NCI-H1436 (cell line): ENCODE measurements at places on chromosomes 1 and 21.

- DNase-seq, result no peak
Observed at GRCh38 chr1:232788235-232788872, 16.9 kb upstream of the MAP10 start.

GRCh38 chr1:3024588-3024987, 3.3 kb downstream of the ACTRT2 start:
- DNase-seq, result no peak

- DNase-seq, result no peak
Observed at GRCh38 chr21:42230636-42231035, 11.7 kb downstream of the ABCG1 start.

DNA sequence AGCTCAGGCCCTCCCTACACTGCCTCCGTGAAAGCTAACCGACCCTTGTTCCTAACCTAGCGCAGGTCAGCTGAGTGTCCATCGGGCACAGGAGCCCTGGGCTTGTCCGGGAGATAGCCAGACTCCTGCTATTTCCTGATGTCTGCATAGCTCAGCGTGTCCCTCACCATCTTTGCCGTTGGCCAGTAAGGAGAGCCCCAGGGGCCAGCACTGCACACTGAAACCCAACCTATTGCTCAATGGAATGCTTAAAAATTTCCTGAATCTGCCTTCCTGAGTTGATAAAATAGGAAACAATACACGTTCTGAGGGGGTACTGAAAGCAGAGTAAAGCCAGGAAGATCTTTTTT, 2.2 kb downstream of the RUNX1 start:
- no peak for DNase-seq

DNA sequence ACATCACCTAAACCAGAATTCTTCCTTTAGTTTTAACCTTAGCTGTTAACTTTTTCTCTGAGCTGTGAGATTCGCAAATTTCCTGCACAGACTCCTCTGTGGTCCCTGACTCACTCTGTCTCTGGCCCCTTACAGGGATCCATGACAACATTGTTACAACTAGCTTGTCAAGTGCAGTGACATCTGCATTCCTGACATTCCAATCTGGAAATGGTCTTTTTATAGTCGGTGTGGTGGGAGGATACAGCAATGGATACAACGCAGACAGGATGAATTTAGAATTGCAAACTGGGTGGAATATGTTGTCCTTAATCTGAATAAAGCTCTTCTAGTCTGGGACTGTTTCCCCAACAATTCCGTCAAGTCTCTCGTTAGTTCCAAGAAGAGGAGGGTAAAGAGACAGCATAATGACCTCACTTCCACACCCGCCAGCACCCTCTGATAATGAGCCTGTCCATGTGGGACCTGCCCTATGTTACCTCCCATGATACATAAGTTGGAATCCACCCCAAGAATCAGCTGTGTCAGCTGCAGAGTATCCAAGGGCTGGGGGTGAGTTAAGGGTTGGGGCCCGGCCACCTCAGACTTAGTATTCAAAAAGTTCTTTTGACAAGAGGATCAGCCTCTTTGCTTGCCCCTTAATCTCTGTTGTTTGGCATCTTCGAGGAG, 49.4 kb downstream of the ILDR2 start:
- no peak for DNase-seq

DNA sequence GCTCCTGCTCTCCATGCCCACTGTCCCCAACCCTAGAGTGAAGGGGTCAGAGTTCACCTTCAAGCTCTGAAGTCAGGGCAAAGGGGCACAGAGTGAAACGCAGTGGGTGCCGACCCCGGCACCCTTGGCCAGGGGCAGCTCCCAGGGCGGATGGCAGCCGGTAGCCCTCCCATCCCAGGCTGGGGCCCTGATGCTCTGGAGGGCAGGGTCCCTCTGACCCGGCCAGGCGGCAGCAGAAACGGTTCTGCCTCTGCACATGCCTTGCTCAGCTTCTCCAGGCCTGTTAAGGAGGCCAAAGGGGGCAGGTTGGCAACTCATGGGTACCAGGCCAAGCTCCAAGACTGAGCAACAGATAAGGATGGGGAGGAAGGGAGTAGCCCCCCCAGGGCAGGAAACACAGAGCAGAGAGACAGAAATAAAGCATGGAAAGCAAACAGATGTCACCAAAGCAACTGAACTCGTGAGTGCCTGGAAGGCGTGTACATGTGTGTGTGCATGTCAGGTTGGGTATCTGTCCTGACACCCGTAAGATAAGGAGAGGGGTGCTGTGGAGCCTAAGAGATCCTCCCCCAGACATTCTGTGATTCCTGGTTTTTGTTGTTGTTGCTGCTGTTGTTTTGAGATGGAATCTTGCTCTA, 112.3 kb upstream of the IFFO2 start:
- DNase-seq, result no peak

DNA sequence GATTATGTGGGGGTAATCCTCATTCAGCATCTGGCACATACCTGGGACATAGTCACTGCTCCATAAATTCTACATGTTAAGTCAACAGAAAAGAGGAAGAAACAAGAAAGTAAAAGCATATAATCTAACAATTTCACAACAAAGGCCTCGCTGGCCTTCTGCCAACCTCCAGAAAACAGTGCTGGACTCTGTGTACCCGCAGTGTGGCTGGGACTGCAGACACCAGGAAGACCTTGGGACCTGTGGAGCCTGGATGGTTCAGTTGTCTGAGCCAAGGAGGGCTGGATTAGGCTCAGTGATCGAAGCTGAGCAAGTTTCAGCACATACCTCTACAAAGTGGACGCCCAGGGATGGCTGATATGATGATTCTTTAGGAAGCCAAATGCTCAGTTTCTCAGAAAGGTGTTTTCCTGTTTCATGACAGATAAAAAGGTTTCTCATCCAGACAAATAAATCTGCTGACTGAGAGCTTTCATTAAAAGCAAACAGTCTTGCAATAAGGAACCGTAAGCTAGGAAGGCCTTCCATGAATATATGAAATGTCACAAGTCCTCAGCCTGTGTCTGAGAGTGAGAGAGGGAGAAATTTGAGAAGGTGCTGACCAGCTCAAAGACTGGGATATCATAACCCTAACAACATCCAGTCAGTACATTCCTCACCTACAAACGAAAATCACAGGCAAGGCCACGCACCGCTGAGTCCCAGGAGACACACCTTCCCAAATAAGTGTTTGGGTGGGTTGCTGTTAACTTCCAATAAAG, 48.4 kb downstream of the CAPZB start:
- DNase-seq, result no peak

DNA sequence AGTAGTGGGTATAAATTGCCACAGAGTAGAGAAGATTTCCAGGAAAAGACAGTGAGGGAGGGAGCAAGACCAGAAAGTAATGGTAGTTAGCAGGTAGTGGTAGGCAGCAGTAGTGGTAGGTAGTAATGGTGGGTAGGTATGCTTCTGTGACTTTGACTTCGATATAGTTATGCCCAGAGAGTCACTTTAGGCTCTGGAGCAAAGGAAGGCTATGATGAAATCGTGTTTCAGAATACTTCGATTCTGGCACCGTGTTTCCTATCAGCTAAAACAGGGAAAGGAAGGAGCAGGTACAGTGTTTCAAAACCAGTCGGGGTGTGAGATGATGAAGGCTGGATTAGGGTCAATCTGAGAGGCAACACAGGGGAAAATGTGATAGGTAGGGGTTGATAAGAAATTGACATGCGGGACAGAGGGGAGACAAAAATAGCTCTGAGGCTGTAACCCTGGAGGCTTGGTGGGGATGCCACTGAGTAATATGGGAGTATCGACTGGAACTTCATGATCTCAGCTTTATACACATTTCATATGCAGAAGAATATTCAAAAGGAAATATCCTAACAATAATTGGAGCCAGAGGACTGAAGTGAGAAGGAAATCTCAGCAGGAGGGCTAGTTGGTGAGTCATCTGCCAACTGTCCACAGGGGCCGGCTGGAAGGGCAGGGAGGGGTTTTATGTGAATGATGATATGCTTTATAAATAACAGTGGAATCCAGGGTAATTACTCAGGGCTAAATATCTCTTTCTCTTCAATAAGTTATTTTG, 25.2 kb upstream of the TRIM45 start:
- no peak for DNase-seq

- no peak for DNase-seq
Observed at GRCh38 chr1:98277118-98277517, 356.3 kb upstream of the DPYD start.

- no peak for DNase-seq
Observed at GRCh38 chr21:36704958-36705678, 6.2 kb downstream of the SIM2 start.

DNA sequence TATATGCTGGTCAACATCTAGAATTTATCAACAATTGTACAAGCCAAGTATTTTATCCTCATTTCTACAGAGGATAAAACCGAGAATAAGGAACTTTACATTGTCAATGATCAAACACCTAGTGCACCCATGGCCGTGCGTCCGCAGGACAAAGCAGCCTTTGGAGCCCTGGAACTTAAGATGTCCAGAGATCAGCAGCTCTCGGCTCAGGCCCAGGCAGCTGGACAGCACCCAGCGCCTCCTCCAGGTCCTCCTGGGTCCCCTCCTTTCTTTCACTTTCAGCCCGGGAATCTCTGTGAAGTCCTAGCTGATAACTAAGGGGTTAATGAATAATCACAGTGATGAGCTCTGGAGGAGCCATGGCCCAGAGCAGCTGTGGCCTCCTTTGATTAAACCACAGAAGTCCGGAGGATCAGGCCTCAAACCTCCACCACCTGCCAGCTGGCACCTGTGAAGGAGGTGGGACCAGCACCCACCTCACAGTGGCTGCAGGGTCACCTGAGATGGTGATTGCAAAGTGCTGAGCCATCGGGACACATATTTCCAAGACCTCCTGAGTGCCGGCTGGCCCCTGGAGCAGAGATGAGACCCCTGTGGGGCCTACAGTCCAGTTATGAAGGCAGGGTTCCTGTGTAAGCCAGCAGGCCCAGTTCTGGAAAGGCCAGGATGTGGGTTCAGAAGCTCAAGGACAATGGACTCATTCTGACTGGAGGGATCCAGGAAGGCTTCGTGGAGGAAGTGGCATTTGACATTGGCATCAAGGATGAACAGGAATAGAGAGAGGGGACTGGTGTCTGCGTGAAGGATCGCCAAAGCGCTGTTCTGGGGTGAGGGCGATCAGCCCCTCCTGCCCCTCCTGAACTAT, 11.6 kb upstream of the SAMD11 start:
- DNase-seq, result no peak

- no peak for DNase-seq
Observed at GRCh38 chr1:161313554-161314200, 504 bp upstream of the SDHC start.

- peak; percentile 59 for DNase-seq
Observed at GRCh38 chr1:1013922-1014648, 788 bp downstream of the ISG15 start.

DNA sequence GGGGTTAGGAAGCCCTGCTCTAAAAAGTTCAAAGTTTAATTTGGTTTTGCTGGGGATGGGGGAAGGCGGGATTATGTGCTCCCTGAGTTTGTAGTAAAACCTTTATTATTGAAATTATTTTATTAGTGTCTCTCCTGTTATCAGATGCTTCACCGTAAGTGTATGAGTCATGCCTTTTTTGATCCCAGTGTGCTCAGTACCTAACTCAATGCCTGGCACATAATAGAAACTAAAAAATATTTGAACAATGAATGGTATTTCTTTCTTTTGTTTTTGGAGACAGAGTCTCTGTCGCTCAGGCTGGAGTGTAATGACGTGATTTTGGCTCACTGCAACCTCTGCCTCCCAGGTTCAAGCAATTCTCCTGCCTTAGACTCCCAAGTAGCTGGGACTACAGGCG, 6.4 kb downstream of the SNRPE start:
- no peak for DNase-seq

GRCh38 chr1:117670976-117671780, 65.3 kb downstream of the TENT5C start:
- no peak for DNase-seq

GRCh38 chr1:113895098-113895497, 7.7 kb upstream of the BCL2L15 start:
- no peak for DNase-seq

- DNase-seq, result no peak
Observed at GRCh38 chr1:234240680-234241079, 132.6 kb upstream of the COA6 start.

- no peak for DNase-seq
Observed at GRCh38 chr1:245051349-245052221, 103.2 kb upstream of the KIF26B start.

DNA sequence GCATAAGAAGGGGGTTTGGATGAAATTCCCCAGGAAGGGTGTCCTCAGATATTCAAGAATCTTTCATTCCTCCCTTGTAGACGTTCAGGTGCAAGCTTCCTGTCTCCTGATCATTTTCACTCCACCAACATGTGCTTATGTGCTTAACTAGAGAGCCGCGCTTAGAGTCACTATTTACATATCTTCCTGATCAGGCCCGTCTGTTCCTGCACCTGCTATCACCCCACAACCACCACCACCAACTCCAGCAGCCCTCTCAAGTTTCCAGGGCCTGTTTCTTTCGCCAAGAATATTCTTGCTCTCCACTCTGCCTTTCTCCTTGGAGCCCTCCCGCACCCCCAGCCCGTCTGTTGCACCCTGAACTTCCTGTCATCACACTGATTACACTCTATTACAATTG, 113.4 kb downstream of the SPSB1 start:
- DNase-seq, result no peak

DNA sequence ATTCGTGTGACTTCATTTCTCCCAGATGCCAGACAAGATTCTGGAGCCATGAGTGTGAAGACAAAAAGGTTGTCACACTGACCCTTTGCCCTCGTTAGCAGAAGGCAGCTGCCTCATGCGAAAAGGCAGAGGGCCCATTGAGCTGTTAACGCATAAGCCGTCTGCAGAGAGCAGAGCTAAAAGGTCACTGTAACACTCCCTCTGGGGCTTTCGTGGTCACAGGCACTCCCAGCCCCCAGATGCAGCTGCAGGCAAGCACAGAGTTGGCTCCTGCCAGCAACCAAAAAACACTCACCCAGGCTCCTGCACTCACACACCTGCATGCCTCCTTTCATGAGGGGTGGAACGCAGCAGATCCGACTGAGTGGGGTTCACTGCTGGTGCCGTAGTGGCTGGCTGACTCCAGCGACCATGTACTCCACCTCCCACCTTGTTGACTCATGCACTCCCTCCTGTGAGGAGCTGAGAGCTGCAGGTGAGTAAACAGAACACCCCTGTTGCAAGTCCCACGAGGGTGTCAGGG, 287.5 kb downstream of the SMYD3 start:
- peak; percentile 78 for DNase-seq

DNA sequence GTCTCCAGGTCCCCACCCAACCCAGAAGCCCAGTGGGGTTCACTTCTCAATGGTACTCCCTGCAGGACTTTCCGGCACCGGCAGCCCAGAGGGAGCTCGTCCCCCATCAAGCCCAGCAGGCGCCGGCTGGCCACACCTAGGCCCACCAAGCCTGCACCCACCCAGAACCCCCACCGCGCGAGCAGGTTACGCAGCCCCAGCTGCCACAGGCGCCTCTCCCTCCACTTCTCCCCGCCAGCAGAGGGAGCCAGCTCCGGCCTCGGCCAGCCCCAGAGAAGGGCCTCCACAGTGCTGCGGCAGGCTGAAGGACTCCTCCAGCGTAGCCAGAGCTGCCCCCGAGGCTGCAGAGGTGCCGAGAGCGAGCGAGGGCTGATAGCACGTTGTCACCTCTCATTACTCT, 722.3 kb downstream of the PLA2G4A start:
- no peak for DNase-seq

GRCh38 chr1:160608057-160608456, 28.8 kb upstream of the CD84 start:
- DNase-seq, result no peak

GRCh38 chr1:172900376-172900997, 150.3 kb downstream of the TNFSF18 start:
- DNase-seq, result no peak

- no peak for DNase-seq
Observed at GRCh38 chr21:32253215-32253641, 25.6 kb downstream of the MIS18A start.
